Activated CD4-positive, alpha-beta T cell treated with anti-CD3 and anti-CD28 coated beads for 1 hour (primary cell): ENCODE measurements at places on chromosomes 6 and 20.

DNA sequence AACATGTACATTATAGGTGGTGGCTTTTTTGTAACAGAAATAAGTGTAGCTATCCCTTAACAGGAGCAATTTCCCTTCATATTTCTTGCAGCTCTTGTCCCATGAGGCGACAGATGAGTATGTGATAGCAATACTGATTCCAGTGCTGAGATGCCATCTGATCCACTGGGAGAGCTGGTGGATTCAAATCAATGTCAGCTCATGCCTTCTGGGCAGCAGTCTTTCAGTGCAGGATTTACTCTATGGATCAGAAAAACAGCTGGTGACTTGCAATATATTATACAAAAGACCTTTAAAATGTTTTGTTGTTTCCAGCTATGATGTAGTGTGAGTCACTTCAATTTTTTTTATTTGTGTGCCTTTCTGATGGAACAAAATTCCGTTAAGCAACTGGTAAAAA lies 259.9 kb upstream of the SASH1 start:
- no peak for DNase-seq

GRCh38 chr20:37407573-37408002 lies 61.6 kb downstream of the SRC start:
- DNase-seq = no peak

DNA sequence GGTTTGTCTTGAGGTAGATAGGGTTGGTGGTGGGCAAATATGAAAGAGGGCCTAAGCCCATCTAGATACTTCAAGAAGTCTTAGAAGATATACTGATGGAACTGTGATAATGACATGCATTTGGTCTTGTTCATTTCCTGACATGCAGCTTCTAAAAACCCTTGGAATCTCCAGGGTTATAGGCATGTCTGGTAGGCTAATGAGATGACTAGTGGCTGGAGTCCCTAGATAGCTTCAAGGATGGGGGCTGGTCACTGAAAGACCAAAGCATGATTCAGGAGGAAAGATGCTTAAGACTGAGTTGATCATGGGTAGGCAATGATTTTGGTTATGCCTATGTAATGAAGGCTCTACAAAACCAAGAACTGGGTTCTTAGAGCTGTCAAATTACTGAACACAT lies 217.9 kb upstream of the MOCS1 start:
- DNase-seq = no peak

- DNase-seq = no peak
Measured at GRCh38 chr6:131321589-131321988, 186.3 kb downstream of the AKAP7 start.

DNA sequence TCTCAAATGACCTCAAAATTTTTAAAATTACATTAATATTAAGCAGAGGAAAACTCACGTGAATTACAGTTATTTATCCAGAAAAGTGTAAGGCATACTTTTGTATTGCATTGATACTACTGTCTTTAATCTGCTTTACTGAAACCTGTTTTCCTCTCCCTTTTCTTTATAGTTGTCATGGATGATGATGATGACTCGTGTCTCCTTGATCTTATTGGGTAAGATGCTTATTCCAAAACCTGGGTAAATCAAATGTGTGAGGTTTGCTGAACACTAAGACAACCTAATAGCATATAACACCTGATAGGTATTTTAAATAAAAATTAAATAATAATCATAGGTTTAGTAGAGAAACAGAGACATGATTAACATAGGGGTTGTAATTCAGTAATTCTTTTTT lies 40.0 kb downstream of the BICRAL start:
- DNase-seq = no peak

DNA sequence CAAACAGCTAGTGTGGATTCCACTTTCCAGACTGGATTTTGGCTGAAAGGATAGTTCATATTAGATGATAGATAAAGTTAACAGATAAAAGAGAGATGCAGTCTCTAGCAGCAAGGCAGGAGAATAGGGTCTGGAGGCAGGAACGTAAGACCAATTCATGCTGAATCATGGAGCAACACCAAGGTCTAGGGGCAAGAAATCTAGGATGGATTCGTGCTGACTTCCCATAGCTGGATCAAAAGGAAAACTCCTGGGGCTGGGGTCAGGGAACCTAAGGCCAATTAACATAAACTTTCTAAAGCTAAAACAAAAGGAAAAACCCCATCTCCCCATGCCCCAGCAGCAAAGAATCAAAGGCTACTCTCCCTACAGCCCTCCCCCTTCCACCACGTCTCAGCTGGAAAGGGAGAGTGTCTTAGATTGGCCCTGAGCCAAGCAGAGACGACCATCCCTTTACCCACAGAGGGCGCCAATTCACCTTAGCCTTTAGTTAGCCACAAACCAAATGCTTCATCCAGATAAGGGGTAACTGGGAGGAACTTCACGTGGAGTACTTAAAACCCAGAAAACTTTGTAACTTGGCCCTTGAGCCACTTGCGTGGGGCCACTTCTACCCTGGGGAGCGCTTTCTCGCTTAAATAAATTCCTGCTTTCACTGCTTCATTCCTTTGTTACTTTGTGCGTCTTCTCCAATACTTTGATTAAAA lies 7.6 kb downstream of the TREM1 start:
- peak; percentile 52 for DNase-seq

GRCh38 chr6:141307309-141307998 lies 825.3 kb upstream of the GJE1 start:
- no peak for DNase-seq

GRCh38 chr6:105587349-105588122 lies 184.7 kb upstream of the PREP start:
- no peak for DNase-seq

- DNase-seq = no peak
Measured at GRCh38 chr6:31103136-31103535, 9.2 kb downstream of the C6orf15 start.

- no peak for DNase-seq
Measured at GRCh38 chr6:37059344-37060194, 54.1 kb downstream of the FGD2 start.

GRCh38 chr20:46159101-46159897 lies 41.2 kb downstream of the CD40 start:
- no peak for DNase-seq
